PC-9 (cell line): ENCODE measurements at places on chromosomes 11 and 22. TPM values are rescaled to one million over a fixed set of nuclear protein-coding genes. Genes with fewer than 3 reads are reported as not detected.

FAM76B gene
- 20.1 and 23.8 TPM in 2 replicates for total RNA-seq

DNA sequence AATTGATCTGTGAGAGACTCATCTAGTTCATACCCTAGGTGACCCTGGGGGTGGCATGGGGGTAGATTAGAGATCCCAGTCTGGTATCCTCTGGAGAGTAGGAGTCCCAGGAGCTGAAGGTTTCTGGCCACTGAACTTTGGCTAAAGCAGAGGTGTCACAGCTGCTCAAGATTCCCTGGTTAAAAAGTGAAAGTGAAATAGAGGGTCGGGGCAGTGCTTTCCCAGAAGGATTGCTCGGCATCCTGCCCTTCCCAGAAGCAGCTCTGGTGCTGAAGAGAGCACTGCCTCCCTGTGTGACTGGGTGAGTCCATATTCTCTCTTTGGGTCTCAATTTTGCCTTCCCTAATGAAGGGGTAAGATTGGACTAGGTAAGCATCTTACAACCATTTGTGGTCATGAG, 653 bp downstream of the IL18BP start:
- DNase-seq, result no peak

FJX1 gene
- 14.8 and 17.5 TPM in 2 replicates for total RNA-seq

GRCh38 chr11:45663486-45664375, 1.7 kb downstream of the CHST1 start:
- no peak for DNase-seq

DNA sequence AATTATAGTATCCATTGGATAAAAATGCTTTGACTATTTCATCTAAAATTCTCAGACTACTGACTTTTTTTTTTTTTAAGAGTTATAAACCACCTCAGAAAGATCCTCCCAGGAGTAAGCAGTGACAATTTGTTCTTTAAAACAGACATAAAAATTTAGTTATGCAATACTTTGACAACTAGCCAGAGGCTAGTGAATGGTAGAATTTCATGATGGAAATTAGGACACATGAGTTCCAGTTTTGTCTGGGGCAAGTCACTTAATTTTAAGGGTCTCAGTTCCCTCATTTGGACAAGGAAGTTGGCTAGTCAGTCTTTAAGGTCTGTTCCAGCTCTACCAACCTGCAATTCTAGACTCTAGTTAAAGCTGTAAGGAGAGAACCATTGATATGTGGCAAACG, 2.9 kb downstream of the IL18 start:
- DNase-seq, result no peak

KCNJ1 gene
- not detected in 2 replicates for total RNA-seq
